ENCODE measurements at places on chromosomes 1 and 21.

DNA sequence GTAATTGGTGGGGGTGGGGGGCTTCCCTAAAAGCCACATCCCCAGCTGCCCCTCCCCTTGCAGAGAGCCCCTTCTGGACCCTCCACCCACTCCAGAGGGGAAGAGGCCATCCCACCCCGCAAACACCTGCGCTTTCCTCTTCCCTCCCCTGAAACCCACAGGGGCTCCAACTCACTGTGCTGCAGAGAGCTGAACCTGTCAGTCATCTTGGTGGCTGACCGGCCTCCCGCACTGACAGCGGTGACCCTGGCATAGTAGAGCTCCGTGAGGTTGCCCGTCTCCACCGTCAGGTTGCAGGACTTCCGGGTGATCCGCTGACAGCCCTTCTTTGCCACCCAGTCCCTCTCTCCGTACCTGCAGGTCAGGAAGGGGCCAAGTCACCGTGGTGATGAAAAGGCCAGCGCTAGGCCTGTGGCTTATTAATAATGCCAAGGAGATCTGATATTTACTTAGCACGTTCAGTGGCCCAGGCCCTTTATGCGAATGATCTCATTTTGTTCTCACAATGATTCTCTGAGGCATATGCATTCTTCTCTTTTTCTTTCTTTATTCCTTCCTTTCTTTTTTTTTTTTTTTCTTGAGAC is 5.9 kb downstream of the IL22RA1 start:
- DNase-seq = no peak

- DNase-seq = no peak
These were observed 175.5 kb downstream of the HUNK start for GRCh38 chr21:32048353-32048752.

- DNase-seq = no peak
These were observed 39.2 kb downstream of the CSMD2 start for GRCh38 chr1:34125721-34126380.

DNA sequence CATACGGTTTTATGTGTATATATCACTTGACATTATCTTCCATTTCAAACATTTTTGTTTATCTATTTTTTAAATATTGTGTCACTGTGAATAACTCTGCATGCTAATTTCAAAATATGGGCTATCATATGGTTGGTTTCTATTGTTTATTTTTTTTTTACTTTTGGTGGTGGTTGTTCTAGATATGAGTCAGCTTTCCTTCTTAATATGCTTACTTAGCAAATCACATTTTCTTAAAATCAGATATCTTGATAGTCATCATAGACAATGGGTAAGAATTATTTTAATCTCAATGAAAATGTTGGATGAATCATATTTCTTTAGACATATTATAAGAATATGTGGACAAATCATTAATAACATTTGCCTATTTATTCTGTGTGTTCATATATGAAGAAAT is 881.5 kb downstream of the BRINP3 start:
- DNase-seq = no peak

- DNase-seq = no peak
These were observed 493.8 kb upstream of the CHRM3 start for GRCh38 chr1:238892612-238893011.

DNA sequence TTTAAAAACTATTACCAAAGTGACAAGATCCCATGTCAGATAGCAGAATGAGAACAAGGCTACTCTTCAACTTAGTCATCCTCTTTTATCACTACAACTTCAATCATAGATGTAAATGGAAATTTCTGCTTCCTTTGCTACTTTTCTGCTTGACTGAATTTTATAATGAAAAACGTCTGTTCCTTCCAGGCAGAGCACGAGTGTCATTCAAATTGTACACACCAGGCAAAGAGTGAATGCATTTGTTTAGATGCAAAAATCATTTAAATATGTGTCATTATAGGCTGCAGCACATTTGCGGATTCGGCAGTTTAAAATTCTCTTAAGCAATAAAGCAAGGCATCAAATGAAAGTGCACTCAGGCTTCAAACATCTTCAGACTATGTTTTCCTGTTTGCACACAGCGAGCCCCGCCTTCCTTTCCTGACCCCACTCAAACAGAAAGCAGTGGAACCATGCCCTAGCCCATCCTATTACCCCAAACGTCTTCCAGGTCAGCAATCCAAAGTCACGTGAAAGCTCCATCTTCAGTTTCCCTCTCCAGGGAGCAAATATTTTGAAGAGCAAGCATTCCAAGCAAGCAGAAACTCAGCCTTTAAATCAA is 99.6 kb downstream of the APP start:
- peak; percentile 91 for DNase-seq

DNA sequence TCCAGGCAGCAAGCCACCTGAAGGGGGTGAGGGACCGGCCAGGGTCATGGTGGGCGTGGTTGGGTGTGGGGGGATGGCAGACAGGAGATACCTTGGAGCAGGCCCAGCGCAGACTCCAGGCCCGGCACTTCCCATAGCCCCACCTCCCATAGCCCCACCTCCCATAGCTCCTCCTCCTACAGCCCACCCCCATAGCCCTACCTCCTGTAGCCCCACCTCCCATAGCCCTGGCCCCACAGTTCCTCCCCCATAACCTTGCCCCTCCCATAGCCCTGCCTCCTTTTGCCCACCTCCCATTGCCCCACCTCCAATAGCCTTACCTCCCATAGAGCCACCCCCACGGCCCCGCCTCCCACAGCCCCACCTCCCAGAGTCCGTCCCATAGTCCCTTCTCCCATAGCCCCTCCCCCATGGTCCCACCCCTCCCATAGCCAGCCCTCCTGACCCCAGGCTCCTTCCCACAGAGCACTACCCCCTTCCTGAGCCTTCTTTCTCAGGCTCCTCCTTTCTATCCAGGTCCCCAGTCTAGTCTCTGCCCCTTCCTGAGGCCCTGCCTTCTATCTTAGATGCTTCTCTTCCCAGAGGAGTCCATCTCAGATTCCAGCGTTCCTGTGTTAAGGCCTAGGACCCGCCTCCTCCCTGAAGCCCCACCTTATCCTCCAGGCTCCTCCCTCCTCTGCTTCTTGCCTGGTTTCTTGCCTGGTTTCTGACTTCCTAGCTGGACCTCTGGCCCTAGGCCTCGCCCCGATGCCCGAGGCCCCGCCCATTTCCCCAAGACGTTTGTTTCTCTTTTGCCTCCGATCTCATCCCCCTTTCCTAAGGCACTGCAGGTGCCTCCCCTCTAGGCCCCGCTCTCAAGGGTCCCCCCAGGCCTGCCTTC is 46.8 kb downstream of the PTPRU start:
- DNase-seq = peak; percentile 45

- no peak for DNase-seq
These were observed 807.7 kb downstream of the USP25 start for GRCh38 chr21:16537501-16537900.

- no peak for DNase-seq
These were observed 107.2 kb upstream of the MARK1 start for GRCh38 chr1:220420726-220421125.

DNA sequence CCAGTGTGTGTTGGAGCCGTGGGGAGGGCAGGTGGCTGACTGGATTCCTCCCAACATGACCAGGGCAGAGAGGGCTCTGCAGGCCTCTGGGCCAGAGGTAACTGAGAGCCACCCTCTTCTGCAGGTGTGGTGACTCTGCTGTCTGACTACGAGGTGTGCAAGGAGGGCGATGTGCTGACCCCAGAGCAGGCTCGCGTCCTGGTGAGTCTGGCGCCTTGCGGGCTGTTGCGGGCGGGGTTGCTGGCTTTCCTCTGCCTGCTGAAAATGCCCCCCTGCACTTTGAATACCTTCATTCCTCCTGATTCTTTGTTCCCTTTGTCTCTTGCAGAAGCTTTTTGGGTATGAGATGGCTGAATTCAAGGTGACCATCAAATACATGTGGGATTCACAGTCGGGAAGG is 6.7 kb downstream of the MRTO4 start:
- DNase-seq = no peak

DNA sequence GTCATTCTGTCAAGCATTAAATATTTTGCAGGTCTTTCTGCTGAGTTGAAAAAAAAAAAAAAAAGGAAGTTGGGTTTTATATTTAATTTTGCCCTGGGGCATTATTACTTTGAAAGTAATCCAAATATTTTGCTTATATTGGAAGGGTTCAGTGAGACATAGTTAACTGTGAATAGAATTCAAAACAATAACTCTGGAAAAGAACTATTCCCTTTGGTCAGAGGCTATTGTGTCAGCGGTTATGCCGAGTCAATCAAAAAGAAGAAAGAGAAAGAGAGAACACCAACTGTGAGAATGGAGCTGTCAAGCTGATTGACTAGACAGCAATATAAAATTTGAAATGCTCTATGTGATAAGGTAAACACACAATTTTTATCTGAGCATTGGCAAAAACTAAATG is 761.7 kb downstream of the ADGRL2 start:
- no peak for DNase-seq

DNA sequence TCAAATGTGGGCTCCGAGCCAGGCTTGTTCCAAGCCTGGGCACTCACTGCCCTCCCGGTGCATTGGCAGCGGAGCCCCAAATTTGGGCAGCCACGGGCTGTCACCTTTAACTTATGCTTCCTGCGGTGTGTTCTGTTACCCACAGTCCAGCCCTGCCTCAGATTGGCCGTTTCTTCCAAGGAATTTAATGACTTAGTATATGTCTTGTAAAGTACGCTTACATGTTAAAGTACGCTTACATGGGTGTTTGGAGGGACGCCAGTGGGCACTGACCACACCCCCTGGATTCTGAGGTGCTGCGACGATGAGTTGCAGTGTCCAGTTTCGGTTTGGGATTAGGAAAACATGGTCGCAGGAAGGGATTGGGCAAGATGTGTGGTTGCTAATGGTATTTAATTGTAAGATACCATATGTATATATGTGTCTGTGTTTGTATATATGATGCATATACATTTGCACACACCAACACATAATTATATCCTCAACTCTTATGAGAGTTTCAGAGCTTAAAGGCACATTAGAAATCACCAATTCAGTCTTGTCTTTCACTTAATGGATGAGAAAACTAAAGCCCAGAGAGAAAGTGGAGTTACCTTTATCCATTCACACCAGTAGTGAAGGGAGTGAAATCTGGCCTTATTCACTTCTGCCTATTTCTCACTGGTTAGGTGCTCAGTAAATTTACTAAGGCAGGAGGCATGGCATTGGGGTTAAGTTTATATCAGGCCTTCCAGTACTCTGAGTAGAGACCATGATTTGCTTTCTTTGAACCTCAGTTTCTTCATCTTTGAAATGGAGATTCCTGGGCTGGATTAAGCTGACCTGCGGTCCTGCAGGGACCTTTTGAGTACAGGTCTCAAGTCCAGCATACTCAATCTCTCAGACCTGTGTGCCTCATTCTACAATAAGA is 1.0 kb downstream of the SMYD2 start:
- no peak for DNase-seq

Measured in NCI-H526 (cell line).